ENCODE measurements at places on chromosomes 7 and 10. TPM values are rescaled to one million over a fixed set of nuclear protein-coding genes. Genes with fewer than 3 reads are reported as not detected.

The TDRD1 gene
- 1.9 TPM for total RNA-seq

The IFIT3 gene
- total RNA-seq, result 17.4 TPM

The BPGM gene
- 54.8 TPM for total RNA-seq

The FOXI2 gene
- total RNA-seq, result 0.17 TPM

The HECTD2 gene
- 49.2 TPM for total RNA-seq

The SLC26A3 gene
- not detected for total RNA-seq

The RAB18 gene
- total RNA-seq, result 103 TPM

The MYH16 gene
- total RNA-seq, result not detected

The AMZ1 gene
- 0.83 TPM for total RNA-seq

The CC2D2B gene
- total RNA-seq, result 3.0 TPM

The SPDYE5 gene
- total RNA-seq, result 0.11 TPM

The INHBA gene
- 2.9 TPM for total RNA-seq

The SLC26A5 gene
- 0.99 TPM for total RNA-seq

The SLC18A3 gene
- 5.2 TPM for total RNA-seq
